ENCODE measurements at places on chromosomes 4 and X. TPM values are rescaled to one million over a fixed set of nuclear protein-coding genes. Genes with fewer than 3 reads are reported as not detected.

Gene FUNDC2
- 69.5 TPM for total RNA-seq

Gene CENPE
- total RNA-seq, result 4.3 TPM

Gene XKRX
- 2.7 TPM for total RNA-seq

Gene SERPINA7
- total RNA-seq, result not detected

Gene LCORL
- 7.5 TPM for total RNA-seq

- DNase-seq, result no peak
These were observed 30.8 kb upstream of the CYP2U1 start for GRCh38 chr4:107900508-107900907.

DNA sequence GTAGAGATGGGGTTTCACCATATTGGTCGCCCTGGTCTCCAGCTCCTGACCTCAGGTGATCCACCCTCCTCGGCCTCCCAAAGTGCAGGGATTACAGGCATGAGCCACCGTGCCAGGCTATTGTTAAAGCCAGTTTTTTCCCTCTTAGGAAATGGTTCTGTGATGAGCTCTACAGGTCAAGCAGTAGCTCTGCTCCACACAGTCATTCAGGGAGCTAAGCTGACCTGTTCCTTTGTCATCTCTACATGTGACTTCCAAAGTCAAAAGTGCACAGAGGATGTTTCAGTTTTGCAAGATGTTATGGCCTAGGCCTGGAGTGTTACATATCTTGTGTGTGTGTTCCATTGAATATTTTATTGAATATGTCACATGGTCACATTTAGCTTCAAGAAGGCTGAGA lies 11.4 kb downstream of the MCUB start:
- no peak for DNase-seq

DNA sequence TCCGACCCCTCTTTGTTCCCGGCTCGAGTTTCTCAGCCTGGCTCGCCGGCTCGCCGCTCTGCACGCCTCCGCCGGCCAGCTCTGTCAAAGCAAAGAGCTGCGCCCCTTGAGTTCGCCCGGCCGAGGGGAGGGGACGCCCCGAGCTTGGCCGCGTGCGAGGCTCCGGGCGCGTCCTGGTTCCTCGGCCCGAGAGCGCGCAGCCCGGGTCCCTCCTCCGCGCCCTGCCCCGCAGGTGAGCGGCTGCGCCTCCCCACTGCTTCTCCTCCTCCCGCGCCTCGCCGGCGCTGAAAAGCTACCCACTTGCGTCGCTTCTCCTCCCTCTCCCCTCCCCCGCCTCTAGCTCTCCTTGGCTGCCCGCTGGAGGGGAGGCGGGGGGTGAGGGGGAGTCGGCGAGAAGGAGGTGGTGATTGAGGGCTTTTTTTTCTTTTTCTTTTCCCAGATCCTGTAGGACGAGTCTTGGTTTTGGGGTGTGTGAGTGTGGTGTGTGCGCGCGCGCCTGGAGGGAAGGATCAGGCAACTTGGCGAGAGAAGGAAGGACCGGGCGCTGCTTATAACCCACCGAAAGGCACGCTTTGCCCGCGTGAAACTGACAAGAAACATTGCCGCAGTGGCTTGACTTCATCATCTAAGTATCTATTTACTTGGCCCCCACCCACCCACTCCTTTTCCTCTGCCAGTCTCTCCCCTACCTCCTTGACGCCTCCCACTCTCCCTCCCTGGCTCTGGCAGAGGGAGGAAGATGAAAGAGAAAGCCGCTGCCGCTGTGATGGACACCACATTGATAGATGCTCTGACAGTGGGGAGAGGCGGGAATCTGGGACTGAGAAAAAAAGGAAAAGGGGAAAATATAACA lies at the start of gene LEF1:
Gene LEF1, minus strand, starts transcription at position 262 of the 853 bp plus-strand sequence. CDS start 1,165 bp downstream, outside the sequence.
- DNase-seq, result no peak

DNA sequence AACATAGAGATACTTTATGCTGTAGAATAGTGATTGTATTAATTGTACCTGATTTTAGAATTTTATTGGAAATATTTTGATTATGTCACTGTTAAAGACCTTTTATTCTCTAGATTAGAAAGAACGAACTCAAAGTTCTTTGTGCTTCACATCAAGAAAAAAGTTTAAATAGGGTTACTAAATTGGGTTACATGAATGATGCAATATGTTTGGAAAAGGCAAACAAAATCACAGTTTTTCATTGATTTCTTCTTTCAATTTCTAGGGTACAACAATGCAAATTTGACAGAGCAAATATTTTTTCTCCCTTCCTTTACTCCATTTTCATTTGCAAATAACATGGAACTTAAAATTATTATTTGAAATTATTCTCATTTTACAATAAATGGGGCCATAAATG lies 24.0 kb upstream of the ANKRD50 start:
- DNase-seq, result no peak

DNA sequence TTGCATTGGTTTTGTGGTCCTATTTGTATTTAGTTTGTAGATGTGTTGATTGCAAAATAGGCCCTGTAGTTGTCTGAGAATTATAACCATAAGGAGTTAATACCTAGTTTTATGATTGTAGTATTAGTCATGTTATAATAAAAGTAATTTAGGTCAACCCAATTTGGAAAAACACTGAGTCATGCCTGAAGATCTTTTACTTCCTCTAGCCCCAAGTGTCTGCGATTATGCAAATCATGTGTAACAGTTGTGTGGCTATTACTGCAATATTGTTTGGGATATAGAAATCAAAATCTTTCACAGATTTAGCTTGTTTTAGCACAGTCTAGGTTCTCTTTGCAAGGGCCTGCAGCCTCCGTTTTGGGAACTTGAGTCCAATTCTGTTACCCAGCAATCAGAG lies 12.6 kb downstream of the SRD5A3 start:
- DNase-seq, result peak; percentile 47

GRCh38 chr4:860561-860960 lies 34.6 kb upstream of the CPLX1 start:
- DNase-seq, result no peak

GRCh38 chr4:168367065-168367464 lies 48.5 kb upstream of the DDX60 start:
- no peak for DNase-seq

- no peak for DNase-seq
These were observed 169.3 kb upstream of the FRMPD4 start for GRCh38 chrX:11968991-11969390.

DNA sequence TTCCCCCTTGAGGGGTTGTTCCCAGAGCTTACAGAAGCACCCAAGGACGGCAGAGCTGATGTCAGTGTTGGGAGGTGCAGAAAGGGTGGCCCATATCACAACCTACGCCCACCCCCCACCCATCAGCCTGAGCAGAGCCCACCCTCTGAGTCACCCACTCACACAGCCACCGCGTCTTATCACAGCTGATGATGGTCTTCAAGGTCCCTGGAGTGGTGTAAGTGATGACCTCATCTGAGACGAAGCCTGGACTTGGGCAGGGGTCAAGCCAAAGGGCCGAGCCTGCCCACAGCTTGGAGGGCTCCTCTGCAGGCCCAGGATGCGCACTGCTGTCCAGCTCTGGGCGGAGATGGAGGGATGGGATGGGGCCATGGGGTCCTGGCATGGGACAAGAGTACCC lies 3.0 kb upstream of the HTRA3 start:
- no peak for DNase-seq
